ENCODE measurements at places on chromosomes 1 and 21.

GRCh38 chr1:61266738-61267137 is 184.4 kb downstream of the NFIA start:
- DNase-seq = no peak

DNA sequence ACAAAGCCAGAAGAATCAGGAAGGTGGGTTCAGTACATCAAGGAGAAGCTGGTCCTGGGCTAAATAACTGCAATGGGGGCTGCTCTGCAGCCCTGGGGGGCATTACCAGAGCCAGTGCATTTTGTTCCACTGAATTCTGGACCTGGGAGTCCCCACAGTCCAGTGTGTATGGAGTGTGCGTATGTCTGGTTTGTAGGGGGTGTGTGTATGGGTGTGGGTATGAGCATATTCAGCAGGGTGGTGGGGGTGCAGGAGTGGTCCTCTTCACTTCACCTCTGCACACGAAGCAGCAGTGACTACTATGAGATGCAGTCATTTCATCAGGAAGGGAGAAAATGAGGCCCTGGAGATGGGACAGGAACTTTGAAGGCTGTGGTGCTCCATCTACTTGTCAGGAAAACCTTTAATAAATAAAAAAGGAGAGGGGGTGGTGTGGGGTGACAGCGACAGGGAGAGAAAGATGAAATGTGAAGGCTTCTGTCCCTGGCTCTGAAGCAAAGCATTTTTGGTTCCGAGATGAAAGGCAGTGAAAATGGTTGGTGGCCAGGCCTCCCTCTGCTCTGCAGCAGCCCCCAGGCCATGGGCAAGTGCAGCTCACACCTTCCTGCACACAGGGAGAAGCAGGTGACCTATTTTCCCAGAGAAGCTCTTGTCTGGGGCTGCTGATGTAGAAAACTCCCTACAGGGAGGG is 121.5 kb upstream of the CACHD1 start:
- no peak for DNase-seq

GRCh38 chr21:38765056-38765455 is 40.7 kb upstream of the ETS2 start:
- DNase-seq = no peak

- DNase-seq = no peak
Observed at GRCh38 chr1:31389616-31390015, 16.7 kb upstream of the FABP3 start.
